A172 (cell line): ENCODE measurements at places on chromosomes 3 and 15. TPM values are rescaled to one million over a fixed set of nuclear protein-coding genes. Genes with fewer than 3 reads are reported as not detected.

DNA sequence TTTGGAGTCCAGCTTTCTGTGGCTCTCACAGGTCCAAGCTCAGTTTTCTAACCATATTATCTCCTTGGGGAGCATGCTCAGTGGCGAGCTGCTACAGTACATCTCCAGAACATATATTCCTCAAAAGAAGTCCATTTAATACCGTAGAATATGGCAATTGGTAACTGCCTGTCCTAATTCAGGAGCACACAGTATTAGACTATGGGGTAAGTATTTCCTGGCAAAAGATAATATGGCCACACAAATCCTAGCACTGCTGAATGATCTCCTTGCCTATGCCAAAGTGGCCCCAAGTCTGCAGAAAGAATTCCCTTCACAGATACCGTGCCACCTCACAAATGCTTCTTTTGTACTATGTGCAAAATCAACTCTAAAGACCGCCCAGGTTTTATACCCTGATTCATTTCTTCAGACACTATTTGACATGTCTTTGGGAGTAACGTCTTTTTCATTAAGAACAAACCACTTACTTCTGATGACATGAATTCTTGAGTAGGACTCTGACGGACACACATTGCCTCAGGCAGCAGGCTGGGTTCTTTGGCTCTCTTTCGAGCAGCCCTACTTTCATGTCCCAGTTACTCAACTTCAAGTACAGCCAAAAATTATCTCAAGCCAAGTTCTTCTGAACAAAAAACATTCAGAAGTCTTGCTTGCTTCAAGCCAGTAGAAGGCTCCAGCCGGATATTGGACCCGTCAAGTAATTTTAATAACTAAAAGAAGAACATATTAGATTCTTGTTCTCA is 368.3 kb upstream of the DCBLD2 start:
- DNase-seq, result no peak

The PLSCR2 gene
- not detected in 2 replicates for total RNA-seq

GRCh38 chr3:64588380-64588779 is 99.4 kb downstream of the ADAMTS9 start:
- DNase-seq, result no peak

The CFAP91 gene
- total RNA-seq, result 1.8 and 2.2 TPM in 2 replicates

GRCh38 chr3:108036984-108037741 is 53.7 kb downstream of the CD47 start:
- peak; percentile 12 for DNase-seq
